ENCODE measurements at places on chromosomes 1 and 21. TPM values are rescaled to one million over a fixed set of nuclear protein-coding genes. Genes with fewer than 3 reads are reported as not detected.

Gene ARID1A
- 118 TPM for total RNA-seq

Gene RIPPLY3
- not detected for total RNA-seq

Gene CD247
- 252 TPM for total RNA-seq

Gene CENPF
- total RNA-seq = 137 TPM

Gene GCSAML
- total RNA-seq = not detected

Gene DPM3
- 60.0 TPM for total RNA-seq

Gene SRSF11
- total RNA-seq = 252 TPM

Gene UBE2Q1
- total RNA-seq = 107 TPM

Gene FAM3B
- not detected for total RNA-seq

Gene CFHR4
- total RNA-seq = not detected

Gene HES3
- not detected for total RNA-seq

Gene B3GALT5
- not detected for total RNA-seq

Gene CCDC27
- total RNA-seq = not detected

Gene RIPK4
- 0.20 TPM for total RNA-seq

Gene KIAA1614
- total RNA-seq = 0.34 TPM

Gene LCE1A
- not detected for total RNA-seq

Gene IFNGR2
- total RNA-seq = 17.8 TPM

Gene LCE1D
- total RNA-seq = not detected

Gene ACTL8
- not detected for total RNA-seq

Gene MYBPHL
- total RNA-seq = not detected

Gene MRPL24
- 51.1 TPM for total RNA-seq

Gene RAB42
- total RNA-seq = 0.79 TPM

Gene RGS13
- total RNA-seq = 0.08 TPM

Gene CFAP45
- 1.3 TPM for total RNA-seq

Gene UBE2U
- not detected for total RNA-seq

Gene CTSE
- total RNA-seq = not detected

Gene TPTE
- total RNA-seq = not detected

Gene LSS
- 66.7 TPM for total RNA-seq

Gene C21orf58
- total RNA-seq = 53.9 TPM

Gene SPRR2A
- total RNA-seq = not detected

Gene PADI1
- not detected for total RNA-seq

Gene MATN1
- not detected for total RNA-seq

Measured in activated naive CD8-positive, alpha-beta T cell treated with anti-CD3 and anti-CD28 coated beads, Interleukin-2, amount 10 ng/mL, durations not matched to agents 7 days and 5 days (primary cell).